ENCODE measurements at places on chromosomes 4 and X. TPM values are rescaled to one million over a fixed set of nuclear protein-coding genes. Genes with fewer than 3 reads are reported as not detected.

- H3K36me3 ChIP-seq = no peaks in the 10 kb centered on the region
- H3K4me3 ChIP-seq = no peak overlapping the region
- H3K27ac ChIP-seq = no peak overlapping the region
- DNase-seq = peak; percentile 78
- peaks cover 2% of the 10 kb centered on the region for H3K27me3 ChIP-seq
Measured at GRCh38 chrX:70196961-70197720, 19.9 kb downstream of the DGAT2L6 start.

The TLR1 gene
- total RNA-seq = 1.5 TPM

DNA sequence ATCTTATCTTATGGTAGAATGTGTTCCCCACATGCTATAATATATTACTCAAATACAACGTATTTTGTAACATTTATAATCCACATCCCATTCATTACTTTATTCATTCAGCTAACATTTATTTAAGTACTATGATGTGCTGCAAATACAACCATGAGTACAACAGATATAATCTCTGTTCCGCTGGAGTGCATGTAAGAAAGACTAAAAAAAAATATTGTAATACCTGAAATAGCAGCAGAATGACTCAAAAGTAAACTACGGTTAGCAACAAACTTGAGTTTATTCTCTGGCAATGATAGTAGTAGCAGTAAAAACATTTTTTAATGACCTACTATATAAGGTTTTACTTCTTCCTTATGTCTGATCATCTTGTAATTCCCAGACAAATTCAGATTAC, 1776.3 kb downstream of the STIM2 start:
- no peaks in the 10 kb centered on the region for H3K36me3 ChIP-seq
- DNase-seq = no peak
- H3K27me3 ChIP-seq = no peaks in the 10 kb centered on the region
- no peak overlapping the region for H3K27ac ChIP-seq

The MAGEB17 gene
- total RNA-seq = not detected

GRCh38 chr4:71469541-71469940, 130.7 kb downstream of the SLC4A4 start:
- H3K36me3 ChIP-seq = no peaks in the 10 kb centered on the region
- no peak overlapping the region for H3K4me3 ChIP-seq
- H3K4me1 ChIP-seq = no peaks in the 10 kb centered on the region
- no peak for DNase-seq
- no peaks in the 10 kb centered on the region for H3K27me3 ChIP-seq

- peaks cover 5% of the 10 kb centered on the region for H3K27me3 ChIP-seq
- no peak overlapping the region for H3K4me3 ChIP-seq
- no peaks in the 10 kb centered on the region for H3K36me3 ChIP-seq
- no peaks in the 10 kb centered on the region for H3K4me1 ChIP-seq
- no peak overlapping the region for H3K27ac ChIP-seq
Measured at GRCh38 chr4:1510931-1511330, 104.7 kb upstream of the NKX1-1 start.

- no peaks in the 10 kb centered on the region for H3K36me3 ChIP-seq
- H3K4me3 ChIP-seq = no peak overlapping the region
- H3K27me3 ChIP-seq = no peaks in the 10 kb centered on the region
- H3K4me1 ChIP-seq = no peaks in the 10 kb centered on the region
- no peak overlapping the region for H3K27ac ChIP-seq
Measured at GRCh38 chrX:122113376-122113775, 1066.0 kb downstream of the GLUD2 start.

- peaks cover 12% of the 10 kb centered on the region for H3K4me1 ChIP-seq
- no peaks in the 10 kb centered on the region for H3K36me3 ChIP-seq
- no peak for DNase-seq
- no peaks in the 10 kb centered on the region for H3K27me3 ChIP-seq
- H3K27ac ChIP-seq = no peak overlapping the region
Measured at GRCh38 chr4:158799856-158800255, 31.0 kb downstream of the FNIP2 start.

GRCh38 chrX:123918106-123918721, 43.3 kb upstream of the STAG2 start:
- H3K36me3 ChIP-seq = no peaks in the 10 kb centered on the region
- H3K4me1 ChIP-seq = no peaks in the 10 kb centered on the region
- no peak for DNase-seq
- H3K27me3 ChIP-seq = no peaks in the 10 kb centered on the region

- no peak for DNase-seq
- peaks cover 22% of the 10 kb centered on the region for H3K4me1 ChIP-seq
- no peak overlapping the region for H3K27ac ChIP-seq
- no peak overlapping the region for H3K4me3 ChIP-seq
Measured at GRCh38 chr4:7956270-7956808, 16.7 kb upstream of the AFAP1 start.

DNA sequence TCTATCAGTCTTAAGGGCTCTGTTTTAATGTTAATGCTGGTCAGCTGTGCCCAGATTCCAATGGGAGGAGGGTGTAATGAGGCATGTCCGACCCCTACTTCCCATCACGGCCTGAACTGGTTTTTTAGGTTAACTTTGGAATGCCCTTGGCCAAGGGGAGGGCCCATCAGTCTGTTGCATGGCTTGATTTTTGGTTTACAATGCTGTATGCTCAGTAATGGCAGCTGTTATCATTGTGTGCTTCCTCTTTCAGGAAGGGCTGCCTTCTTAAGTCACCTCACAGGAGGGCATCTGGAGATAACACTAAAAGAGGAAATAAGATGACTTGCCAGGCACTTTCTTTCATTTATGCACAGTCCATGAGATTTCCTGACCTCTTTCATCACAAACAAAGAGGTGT, 36.3 kb downstream of the ATXN3L start:
- no peaks in the 10 kb centered on the region for H3K36me3 ChIP-seq
- H3K27me3 ChIP-seq = no peaks in the 10 kb centered on the region
- H3K27ac ChIP-seq = no peak overlapping the region
- H3K4me1 ChIP-seq = no peaks in the 10 kb centered on the region
- no peak for DNase-seq

The GDPD2 gene
- total RNA-seq = not detected

DNA sequence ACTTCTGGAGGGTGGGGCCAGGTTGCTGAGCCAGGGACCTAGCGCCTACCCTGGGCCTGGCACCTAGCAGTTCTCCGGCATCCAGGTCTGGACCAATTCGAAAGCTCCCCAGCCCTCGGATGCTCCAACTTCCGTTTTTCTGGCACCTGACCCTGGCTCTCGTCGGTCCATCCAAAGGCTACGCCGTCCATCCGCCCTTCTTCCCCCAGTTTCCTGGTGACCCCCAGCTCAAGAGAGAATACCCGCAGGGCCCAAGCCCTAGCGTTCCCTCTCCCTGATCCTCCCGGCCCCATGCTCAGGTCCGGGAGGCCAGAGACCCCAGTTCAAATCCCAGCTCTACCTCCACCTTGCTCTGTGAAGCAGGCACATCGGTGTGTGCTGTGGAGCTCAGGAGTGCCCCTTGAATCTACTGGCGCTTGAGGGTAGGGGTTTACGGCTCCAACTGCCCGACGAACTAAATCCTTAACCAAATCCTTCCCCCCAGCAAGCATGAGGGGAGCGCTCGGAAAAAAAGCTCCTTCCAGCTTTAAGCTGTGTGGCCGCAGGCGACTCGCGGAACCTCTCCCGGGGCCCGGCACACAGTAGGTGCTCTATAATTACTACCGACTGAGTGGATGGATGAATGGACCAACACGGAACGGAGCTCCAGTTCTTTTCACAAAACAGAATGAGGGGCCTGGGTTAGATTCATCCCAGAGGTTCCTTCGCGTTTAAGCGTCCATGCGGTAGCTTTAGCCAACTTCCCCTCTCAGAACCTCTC, 1.1 kb downstream of the CRMP1 start:
- H3K4me1 ChIP-seq = peaks cover 5% of the 10 kb centered on the region
- no peak overlapping the region for H3K27ac ChIP-seq
- no peak overlapping the region for H3K4me3 ChIP-seq
- H3K36me3 ChIP-seq = no peaks in the 10 kb centered on the region
- DNase-seq = no peak

The STOX2 gene
- total RNA-seq = not detected

DNA sequence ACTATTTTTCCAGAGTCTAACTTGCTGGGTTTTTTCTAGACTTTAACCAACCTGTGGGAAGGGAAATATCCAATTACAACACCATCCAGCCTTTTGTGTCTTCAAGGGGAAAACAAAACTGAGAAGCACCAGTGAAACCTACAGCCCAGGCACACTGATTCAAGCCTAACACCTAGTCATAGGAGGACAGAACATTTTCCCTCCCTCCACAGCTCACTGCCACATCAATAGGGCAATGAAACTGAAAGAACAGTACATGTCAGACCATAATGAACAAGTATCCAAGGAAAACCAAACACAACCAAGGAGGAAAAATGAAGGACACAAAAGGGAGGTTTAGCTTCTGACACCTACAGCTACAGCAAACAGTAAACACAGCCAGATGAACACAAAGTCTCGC, 17.6 kb downstream of the MAGEA8 start:
- H3K36me3 ChIP-seq = no peaks in the 10 kb centered on the region
- no peaks in the 10 kb centered on the region for H3K27me3 ChIP-seq
- DNase-seq = peak; percentile 28
- no peak overlapping the region for H3K27ac ChIP-seq
- no peak overlapping the region for H3K4me3 ChIP-seq

The GNRHR gene
- total RNA-seq = not detected

GRCh38 chrX:153727123-153727931, 2.7 kb downstream of the ABCD1 start:
- H3K27me3 ChIP-seq = no peaks in the 10 kb centered on the region
- peak overlapping the region; percentile 37 for H3K27ac ChIP-seq
- no peak for DNase-seq
- peaks cover 30% of the 10 kb centered on the region for H3K4me1 ChIP-seq

GRCh38 chrX:18855919-18856644, 127.8 kb downstream of the PHKA2 start:
- no peaks in the 10 kb centered on the region for H3K36me3 ChIP-seq
- H3K27me3 ChIP-seq = no peaks in the 10 kb centered on the region
- no peak for DNase-seq
- H3K4me3 ChIP-seq = no peak overlapping the region

GRCh38 chrX:125711103-125711502, 391.4 kb downstream of the TEX13C start:
- no peak overlapping the region for H3K4me3 ChIP-seq
- H3K27ac ChIP-seq = no peak overlapping the region
- H3K36me3 ChIP-seq = no peaks in the 10 kb centered on the region
- no peaks in the 10 kb centered on the region for H3K27me3 ChIP-seq
- H3K4me1 ChIP-seq = no peaks in the 10 kb centered on the region

The TMEM31 gene
- total RNA-seq = 0.79 TPM

- no peaks in the 10 kb centered on the region for H3K4me1 ChIP-seq
- no peaks in the 10 kb centered on the region for H3K27me3 ChIP-seq
- H3K27ac ChIP-seq = no peak overlapping the region
- H3K36me3 ChIP-seq = no peaks in the 10 kb centered on the region
Measured at GRCh38 chr4:158130204-158130603, 42.6 kb downstream of the GASK1B start.

The SPARCL1 gene
- total RNA-seq = not detected

- DNase-seq = peak; percentile 27
- H3K36me3 ChIP-seq = peaks cover 2% of the 10 kb centered on the region
- no peak overlapping the region for H3K27ac ChIP-seq
- peaks cover 59% of the 10 kb centered on the region for H3K4me1 ChIP-seq
Measured at GRCh38 chr4:121192480-121192879, 28.4 kb upstream of the TNIP3 start.

DNA sequence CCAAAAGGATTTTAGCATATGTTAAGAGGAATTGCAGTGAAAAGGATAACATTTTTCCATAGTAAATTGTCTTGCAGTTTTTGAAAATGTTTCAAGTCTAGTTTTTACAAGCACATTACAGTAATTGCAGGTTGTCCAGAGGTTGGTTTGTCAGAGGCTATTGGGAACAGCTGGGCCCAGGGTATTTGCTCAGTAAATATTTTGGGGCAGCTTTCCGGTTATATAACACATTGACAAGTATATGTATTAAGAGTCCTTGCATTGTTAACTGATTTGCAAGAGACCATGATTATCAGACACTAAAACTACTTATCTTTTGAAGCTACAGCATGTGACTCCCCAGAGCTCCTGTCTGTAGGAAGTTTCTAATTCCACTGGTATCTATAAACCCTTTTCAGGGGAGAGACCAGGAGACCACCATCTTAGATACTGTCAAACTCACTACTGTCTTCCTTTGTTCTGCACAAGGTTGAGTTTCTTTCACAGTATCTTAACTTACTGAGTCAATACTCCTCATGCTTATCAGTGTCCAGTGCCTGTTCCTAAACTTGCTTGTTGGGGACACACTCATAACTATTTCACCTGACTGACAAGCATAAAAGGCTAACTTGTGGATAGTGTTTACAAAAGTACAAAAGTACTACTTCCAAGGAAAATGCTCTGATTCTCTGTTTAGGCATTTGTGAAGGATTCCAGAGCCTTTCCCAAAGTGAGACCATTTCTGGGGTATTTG, 18.9 kb upstream of the RGN start:
- no peaks in the 10 kb centered on the region for H3K4me1 ChIP-seq
- DNase-seq = no peak
- H3K27me3 ChIP-seq = no peaks in the 10 kb centered on the region

The TBCK gene
- total RNA-seq = 22.5 TPM

GRCh38 chrX:70042399-70043371, 7.1 kb downstream of the AWAT2 start:
- H3K27ac ChIP-seq = no peak overlapping the region
- H3K27me3 ChIP-seq = no peaks in the 10 kb centered on the region
- no peak overlapping the region for H3K4me3 ChIP-seq
- no peak for DNase-seq
- H3K36me3 ChIP-seq = no peaks in the 10 kb centered on the region
- no peaks in the 10 kb centered on the region for H3K4me1 ChIP-seq

GRCh38 chr4:150939530-150939929, 75.6 kb downstream of the LRBA start:
- no peak for DNase-seq
- H3K36me3 ChIP-seq = peaks cover 4% of the 10 kb centered on the region
- H3K27me3 ChIP-seq = no peaks in the 10 kb centered on the region

DNA sequence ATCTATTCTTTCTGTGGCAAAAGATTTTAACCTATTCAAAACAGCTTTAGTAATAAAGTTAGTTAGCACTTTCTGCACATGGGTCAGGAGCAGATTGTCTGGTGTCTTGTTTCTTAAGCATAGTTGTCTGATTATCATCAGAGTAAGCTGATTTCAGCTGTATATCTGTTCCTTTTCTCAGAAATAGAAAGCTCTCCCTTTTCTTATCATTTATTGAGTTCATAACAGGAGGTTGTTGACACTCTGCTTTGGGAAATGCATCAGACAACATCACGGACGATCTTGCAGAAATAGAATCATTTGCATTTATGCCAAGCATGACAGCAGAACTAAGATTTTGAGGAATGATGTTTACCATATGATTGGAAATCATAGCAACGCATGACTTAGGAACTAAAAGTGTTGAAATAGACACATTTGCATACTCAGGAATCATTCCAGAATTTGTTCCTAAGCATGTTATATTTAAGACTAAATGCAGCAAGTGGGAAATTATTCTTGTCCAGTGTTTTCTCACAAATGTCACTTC, 66.7 kb downstream of the RBMX2 start:
- no peak overlapping the region for H3K27ac ChIP-seq
- no peaks in the 10 kb centered on the region for H3K36me3 ChIP-seq
- no peaks in the 10 kb centered on the region for H3K4me1 ChIP-seq
- DNase-seq = no peak

DNA sequence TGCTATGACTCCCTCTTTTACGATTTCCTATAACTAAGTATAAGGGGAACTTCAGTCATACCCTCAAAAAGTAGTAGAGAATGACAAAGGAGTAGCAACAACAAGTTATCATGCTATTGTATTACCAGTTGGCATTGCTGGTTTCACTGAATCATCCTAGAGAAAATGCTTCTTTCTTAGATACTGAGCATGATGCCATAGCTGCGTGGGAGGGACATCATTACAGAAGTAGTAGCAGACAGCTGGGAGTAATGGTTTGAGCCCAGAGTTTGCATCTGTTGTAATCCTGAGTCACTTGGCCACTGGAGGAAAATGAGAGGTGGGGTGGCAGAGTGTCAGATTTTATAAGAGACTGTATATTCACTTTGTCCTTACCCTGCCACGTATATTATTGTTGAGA, 38.6 kb downstream of the MTMR1 start:
- peaks cover 49% of the 10 kb centered on the region for H3K36me3 ChIP-seq
- H3K27ac ChIP-seq = peak overlapping the region; percentile 82
- H3K4me1 ChIP-seq = peaks cover 31% of the 10 kb centered on the region

The SFRP2 gene
- total RNA-seq = not detected
